ENCODE measurements at places on chromosomes 5 and 9.

DNA sequence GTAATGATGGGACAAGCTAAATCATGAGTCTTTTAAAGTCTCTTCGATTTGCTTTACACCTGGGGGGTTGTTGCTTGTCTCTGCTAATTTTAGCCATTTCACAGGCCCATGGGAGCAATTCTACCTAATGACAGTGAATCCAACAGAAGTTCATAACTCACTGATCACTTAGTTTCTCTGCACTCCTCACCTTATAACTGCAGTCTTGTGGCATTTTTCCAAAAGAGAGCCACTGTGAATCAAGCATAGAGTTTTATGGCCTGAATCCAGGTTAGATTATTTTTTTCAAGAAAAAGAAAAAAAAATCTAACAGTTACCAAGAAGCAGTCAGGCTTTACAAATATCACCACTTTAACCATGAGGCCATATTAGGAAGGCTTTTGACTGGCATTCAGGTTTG lies 1.5 kb upstream of the IL7R start:
- no peak for DNase-seq

GRCh38 chr9:17315341-17315740 lies 180.5 kb downstream of the CNTLN start:
- DNase-seq, result no peak

DNA sequence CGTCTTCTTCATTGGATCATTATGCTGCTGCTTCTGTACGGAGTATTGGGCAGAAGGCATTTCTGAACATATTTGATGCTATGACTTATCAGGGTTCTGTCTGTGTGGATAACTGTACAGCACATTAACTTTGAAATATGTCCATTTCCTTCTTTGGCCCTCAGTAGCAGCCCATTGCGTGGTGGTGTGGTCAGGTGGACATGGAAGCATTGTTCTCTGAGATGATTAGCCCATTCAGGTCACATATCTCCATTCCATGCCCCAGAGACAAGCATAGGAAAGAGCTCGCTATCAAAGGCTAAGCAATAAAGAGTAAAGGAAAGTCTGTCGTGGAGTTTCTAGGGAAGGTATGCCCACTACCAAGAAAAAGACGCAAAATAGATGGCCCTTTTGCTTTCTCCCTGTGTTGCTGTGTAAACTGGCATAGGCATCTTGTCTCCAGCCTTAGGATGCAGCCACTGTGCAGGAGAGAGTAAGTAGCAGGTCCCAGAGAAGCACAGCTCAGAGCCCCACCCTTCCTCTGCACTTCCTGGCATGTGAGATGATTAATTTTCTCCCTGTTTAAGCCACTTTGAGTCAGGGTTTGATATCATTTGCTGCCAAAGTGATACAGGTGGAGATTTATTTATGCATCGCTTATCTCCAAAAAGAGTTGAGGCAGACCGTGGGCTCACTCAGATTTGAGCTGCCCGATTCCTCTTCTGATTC lies 221.9 kb downstream of the PDZD2 start:
- no peak for DNase-seq

DNA sequence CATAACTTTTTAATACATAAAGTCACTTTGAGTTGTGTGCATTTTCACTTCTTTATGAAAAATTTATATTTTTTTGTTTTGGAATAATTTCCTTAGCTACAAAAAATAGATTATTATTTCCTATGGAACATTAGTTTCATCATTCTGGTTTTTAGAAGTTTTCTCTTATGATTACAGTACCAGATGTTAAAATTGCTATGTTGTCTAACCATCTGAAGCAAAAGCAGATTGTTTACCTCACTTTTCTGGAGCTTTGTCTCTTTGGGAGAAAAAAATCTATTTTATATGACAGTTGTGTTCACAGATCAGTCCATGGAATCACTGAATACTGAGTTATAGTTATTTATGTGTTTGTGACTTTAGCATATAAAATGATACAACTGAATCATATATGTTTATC lies 708.9 kb upstream of the RIOK2 start:
- no peak for DNase-seq

GRCh38 chr9:128902351-128903078 lies 18.3 kb upstream of the PHYHD1 start:
- no peak for DNase-seq

All from psoas muscle (tissue), 8 donors.